Kidney epithelial cell (primary cell): ENCODE measurements at places on chromosomes 3 and 15. TPM values are rescaled to one million over a fixed set of nuclear protein-coding genes. Genes with fewer than 3 reads are reported as not detected.

DNA sequence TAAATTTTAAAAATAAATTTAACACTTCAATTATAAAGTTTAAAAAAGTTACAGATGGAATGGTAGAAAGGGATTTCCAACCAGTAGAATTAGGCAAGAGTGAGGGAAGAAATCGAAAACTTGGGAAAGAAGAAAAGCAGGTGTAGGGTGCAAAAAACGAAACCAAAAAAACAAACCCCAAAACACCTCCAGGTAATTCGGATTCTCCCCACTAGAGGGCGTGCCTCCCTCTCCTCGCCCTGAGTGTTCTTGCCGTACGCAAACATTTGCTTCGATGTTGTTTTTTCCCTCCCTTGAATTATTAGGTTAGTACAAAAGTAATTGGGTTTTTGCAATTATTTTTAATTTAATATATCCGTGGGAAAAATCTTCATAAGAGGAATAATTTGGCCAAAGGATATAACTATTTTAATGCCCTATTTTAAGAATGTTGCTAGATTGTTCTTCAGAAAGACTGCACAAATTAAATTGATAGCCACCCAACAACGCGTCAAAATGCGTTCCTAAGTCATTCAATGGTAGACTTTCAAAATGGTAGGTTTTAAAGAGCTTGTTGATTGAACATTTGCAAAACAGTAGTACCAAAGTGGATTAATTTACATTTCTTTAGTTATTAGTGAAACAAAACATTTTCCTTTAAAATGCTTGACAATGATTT, 63.7 kb downstream of the SLC30A4 start:
- DNase-seq, result no peak

DNA sequence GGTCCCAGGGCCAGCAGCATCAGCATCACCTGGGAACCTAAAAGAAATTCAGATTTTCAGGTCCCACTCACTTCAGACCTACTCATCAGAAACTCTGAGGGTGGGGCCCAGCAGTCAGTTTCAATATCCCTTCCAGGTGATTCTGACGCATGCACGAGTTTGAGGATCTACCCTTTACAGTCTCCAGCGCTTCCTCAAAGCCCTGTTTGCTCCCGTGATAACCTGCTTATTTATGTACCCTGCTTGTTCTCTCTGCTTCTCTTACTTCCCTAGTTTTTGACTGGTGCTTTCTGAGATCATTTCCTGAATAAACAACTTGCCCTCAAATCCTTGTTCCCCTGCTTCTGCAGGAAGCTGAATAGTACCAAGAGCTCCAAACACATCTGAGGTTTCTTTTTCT, 245.3 kb downstream of the ZNF621 start:
- DNase-seq, result no peak

GRCh38 chr15:77862651-77863104, 214.8 kb downstream of the TBC1D2B start:
- DNase-seq, result no peak

DNA sequence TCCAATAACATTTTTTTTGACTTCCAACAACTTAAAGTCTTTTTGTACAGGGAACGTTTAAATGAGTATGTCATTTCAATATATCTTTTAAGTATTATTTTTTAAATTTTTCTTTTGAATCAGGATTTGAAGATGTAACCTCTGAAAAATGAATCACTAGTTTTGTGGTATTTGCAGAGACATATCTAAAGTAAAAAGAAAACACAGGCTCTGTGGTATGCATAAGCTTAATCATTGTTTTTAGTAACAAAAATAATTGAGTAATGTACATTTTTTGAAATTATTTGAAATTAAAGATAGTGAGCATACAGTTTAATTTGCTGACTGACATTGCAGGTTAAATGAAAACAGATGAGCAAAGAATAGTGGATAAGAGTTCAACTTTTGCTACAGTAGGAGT, 531.3 kb downstream of the ROBO1 start:
- DNase-seq, result no peak

DNA sequence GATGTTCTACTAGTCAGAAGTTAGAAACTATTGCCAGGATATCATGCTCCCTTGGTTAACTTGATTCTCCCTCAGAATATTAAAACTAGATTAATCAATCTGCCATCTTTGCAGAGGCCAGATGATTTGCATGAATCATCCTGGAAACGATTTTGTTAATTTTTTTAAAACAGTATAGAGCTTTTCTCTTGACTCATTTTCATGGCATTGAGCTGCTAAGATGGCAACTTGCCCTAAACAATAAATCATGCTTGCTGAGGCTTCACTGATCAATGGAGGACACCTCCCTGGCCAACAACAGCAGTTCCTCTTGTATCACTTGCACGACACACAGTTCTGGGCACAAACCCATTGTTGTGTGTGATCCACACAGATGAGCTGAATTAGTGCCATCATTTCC, 109.1 kb downstream of the COL6A6 start:
- DNase-seq, result no peak

GRCh38 chr15:69500339-69500738, 47.7 kb downstream of the RPLP1 start:
- no peak for DNase-seq

DNA sequence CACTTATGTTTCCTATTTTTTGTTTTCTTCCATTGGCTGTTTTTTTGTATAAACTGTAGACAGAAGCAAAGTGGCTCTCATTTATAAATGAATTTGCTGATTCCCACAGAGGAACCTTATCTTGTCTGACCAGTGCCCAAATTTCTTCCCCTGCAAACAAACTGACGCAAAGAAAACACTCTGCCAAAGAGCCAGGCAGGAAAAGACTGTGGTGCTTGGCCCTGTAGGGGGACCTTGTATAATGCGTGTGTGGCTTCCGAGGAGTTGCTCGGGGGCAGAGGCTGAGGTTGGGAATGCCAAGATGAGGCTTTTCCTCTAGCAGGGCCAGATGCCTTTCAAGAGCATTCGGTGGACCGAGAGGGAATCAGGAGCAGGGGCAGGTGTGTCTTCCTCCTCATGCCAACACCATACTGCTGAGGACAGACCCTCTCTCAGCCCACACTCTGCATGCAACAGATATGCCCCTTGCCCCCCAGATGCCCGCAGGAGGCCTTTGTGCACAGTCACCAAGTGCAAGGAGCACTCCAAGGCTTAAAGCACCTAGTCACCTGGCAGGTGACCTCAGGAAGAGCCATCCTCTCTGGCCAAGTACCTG, 104.3 kb upstream of the ABHD17C start:
- DNase-seq, result no peak

GRCh38 chr3:177657243-177657642, 460.0 kb upstream of the TBL1XR1 start:
- DNase-seq, result no peak

GRCh38 chr3:156768390-156768789, 57.8 kb upstream of the LEKR1 start:
- DNase-seq, result no peak

- DNase-seq, result no peak
Observed at GRCh38 chr15:68447976-68448755, 16.2 kb upstream of the ITGA11 start.

- DNase-seq, result no peak
Observed at GRCh38 chr15:33132722-33133345, 61.7 kb downstream of the FMN1 start.

- no peak for DNase-seq
Observed at GRCh38 chr15:48409623-48410022, 78.4 kb downstream of the DUT start.

DNA sequence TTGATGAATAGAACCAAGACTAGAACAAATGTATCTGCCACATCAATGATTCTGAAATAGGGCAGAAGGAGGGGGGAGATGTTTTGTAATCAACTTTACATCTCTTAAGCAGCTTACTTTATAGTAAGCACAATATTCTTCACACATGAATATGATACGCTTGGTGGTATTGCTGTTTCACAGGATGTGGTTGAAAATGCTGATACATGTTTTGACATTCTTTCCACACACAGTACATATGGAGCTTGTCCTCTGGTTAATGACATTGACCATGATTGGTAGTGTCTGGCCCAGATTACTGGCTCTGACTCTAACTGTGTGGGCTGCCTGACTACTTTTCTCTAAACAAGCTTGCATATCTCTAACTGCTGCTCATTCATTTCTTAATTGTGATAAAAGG, 168.9 kb downstream of the KLHL25 start:
- no peak for DNase-seq

- DNase-seq, result no peak
Observed at GRCh38 chr3:116939550-116939949, 230.0 kb downstream of the TUSC7 start.

DNA sequence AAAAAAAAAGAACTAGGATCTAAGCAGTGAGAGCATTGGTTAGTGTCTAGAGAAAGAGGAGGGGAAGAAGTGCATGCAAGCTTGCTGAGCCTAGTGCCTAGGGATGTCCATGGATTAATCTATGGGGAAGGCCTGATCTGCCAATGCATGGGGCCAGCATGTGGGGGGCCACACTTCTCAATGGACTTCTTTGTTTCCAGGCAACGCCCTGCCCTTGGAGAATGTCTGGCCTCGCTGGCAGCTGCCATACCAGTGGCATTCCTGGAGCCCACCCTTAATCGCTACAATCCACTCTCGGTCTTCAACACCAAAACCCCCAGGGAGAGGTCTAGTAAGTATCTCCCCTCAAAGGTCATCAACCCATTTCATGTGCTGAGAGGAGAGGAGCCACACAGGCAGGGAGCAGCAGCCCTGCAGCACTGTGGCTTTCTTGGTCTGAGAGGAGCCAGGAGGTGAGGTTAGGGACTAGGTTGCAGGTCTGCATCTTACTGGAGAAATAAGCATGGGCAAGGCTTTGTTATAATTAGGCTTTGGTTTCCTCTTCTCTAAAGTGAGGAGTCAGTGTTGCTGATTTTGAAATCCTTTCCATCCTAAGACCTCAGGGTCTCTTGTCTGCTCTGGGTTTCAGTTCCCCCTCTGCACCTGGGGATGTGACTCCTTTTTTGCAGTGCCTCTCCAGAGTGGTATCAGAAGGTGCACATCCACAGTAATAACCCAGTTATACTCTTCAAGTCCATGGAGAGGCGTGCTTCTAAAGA, 188.1 kb upstream of the CHRM5 start:
- DNase-seq, result no peak

GRCh38 chr3:136730595-136731273, 21.4 kb downstream of the STAG1 start:
- no peak for DNase-seq

- DNase-seq, result no peak
Observed at GRCh38 chr3:45575386-45575923, 19.1 kb upstream of the LIMD1 start.

DNA sequence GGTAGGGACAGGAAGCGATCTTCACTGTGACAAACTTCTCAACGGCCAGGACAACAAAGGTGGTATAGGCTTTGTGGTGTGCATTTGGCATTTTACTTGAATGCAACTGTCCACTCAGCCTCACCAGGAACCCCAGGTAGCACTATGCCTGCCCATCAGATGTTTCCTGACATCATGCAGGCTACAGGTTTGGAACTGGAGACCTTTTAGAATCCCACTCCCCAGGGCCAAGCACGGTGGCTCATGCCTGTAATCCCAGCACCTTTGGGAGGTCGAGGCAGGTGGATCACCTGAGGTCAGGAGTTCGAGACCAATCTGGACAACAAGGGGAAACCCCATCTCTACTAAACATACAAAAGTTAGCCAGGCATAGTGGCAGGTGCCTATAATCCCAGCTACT, 9.6 kb downstream of the STARD5 start:
- no peak for DNase-seq

DNA sequence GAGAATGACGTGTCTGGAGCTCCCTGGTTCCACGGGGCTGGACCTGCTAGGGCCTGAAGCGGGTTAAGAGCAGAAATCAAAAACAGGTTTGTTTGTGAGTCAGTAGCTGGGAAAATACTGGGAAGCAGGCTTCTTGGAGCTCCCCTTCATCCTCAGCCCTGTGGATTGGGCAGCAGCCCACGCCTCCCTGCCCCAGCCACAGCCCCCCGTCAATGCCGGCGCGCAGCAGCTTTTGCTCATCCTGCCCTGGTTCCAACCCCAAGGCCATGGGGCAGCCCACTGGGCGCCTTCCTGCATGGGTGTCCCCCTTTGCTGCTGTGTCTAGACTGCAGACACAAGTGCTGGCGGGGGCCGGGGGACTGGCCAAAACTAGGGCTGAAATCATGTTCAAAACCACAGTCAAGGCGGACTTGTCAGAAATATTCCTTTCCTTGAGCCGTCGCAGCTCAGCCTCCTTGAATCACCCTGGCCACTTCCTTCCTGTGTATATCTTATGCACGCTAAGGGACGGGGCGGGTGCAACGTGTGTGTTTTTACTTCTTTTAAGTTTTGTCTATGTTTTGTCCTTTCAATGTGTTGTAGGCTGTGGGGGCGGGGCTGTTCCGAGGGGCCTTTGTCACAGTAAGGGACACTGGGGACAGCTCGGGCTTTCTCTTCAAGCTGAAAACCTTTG, 108.1 kb downstream of the KLF13 start:
- no peak for DNase-seq

GRCh38 chr3:6862041-6862879, 1.3 kb downstream of the GRM7 start:
- DNase-seq, result no peak

DNA sequence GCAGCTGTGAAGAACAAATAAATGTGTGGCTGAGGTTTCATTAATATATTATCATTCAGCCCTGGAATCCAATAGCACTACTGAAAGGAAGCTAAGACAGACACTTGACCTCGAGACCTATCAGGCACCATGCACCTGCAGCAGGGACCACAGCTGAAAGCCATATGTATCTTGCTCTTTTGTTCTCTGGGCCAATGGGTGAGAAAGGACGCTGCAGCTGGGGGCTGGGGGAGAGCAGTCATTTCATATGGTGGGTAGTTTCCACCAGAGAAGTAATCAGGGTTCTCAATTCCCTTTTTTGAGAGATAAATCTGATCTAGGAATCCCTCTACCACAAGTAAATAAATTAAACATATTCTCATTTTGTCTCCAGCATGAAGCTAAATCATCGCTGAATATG, 225.6 kb upstream of the STRIT1 start:
- DNase-seq, result no peak

Gene ZNF717
- total RNA-seq, result 11.0 and 12.9 TPM in 2 replicates

Gene CSPG5
- 0.48 and 0.71 TPM in 2 replicates for total RNA-seq

Gene ATP2B2
- total RNA-seq, result not detected in 2 replicates

Gene GUCA1C
- total RNA-seq, result not detected in 2 replicates

Gene CNTN4
- total RNA-seq, result 16.5 and 17.3 TPM in 2 replicates

Gene GABPB1
- total RNA-seq, result 37.7 and 44.2 TPM in 2 replicates

Gene SIDT1
- 0.04 and 0.14 TPM in 2 replicates for total RNA-seq

Gene PIGB
- total RNA-seq, result 6.2 and 10.9 TPM in 2 replicates

Gene RLBP1
- total RNA-seq, result not detected in 2 replicates

Gene FBXL22
- 0.21 and 0.27 TPM in 2 replicates for total RNA-seq

Gene INSYN1
- 1.3 and 3.1 TPM in 2 replicates for total RNA-seq
